AG09309 (cell line): ENCODE measurements at places on chromosomes 13 and 19.

- no peak for DNase-seq
Observed at GRCh38 chr19:42285988-42286348, 16.0 kb upstream of the PRR19 start.

DNA sequence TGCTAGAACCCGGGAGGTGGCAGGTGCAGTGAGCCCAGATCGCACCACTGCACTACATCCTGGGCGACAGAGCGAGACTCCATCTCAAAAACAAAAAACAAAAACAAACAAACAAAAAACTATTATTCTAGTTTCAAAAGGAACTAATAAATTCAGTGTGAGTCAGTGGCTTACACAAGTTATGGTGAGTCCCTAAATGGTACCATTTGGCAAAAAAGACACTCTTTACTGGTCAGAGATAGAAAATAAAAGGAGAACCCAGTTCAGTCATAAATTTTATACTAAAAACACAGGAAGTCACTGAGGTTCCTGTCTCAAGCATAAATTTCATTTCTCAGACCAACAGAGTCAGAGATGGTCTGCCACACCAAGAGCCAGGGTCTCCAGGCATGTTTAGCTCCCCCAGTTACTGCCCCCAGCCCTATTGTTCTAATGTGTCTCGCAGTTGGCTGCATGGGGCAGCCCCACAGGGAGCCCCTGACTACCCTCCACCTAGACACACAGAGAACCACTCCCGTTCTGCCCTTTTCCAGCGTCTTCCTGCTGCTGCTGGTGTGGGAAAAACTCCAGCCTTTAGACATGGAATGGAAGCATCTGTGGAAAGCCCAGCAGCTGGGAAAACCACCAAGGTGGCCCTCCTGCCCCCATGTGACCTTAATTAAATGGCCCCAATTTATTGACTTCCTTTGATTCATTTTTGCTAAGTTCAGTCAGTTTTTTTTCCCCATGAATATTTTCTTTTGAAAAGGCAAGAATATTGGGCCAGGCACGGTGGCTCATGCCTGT is 12.2 kb downstream of the THSD1 start:
- DNase-seq = no peak

DNA sequence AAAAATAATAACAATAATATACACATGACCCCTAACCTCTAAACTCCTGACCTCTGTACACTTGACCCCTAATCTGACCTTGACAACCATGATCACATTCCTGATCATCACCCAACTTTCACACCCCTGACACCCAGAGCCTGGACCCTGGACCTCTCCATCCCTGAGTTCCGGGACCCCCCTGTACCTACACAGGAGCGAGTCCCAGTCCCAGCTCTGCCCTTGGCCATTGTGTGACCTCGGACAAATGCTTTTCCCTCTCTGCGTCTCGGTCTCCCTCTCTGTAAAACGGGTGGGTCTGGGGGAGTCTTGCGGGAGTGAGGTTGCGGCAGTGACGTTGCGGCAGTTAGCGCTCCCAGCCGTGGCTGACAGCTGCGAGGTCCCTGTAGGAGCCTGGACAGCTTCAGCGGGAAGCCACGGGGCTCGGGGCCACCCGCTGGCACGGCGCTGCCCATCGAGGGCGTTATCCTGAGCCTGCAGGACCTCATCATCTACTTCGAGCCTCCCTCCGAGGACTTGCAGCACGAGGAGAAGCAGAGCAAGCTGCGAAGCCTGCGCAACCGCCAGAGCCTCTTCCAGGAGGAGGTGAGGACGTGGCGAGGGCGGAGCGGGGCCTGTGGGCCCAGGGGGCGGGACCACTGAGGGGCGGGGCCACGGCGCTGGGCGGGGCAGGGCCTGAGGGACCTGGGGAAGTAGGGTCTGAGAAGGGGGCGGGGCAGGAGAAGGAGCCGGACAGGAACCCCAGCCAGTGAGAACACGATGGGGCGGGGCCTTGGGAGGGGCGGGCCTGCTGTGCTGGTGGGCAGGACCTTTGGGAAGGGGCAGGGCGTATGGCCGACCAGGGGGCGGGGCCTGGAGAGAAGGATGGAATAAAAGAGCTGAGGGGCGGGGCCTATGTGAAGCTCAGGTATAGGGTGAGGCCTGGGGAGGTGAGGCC is 19.2 kb downstream of the RYR1 start:
- DNase-seq = no peak

GRCh38 chr13:112726016-112726767 is 36.4 kb downstream of the ATP11A start:
- no peak for DNase-seq

GRCh38 chr19:9622531-9622930 is 1.5 kb upstream of the ZNF561 start:
- no peak for DNase-seq

DNA sequence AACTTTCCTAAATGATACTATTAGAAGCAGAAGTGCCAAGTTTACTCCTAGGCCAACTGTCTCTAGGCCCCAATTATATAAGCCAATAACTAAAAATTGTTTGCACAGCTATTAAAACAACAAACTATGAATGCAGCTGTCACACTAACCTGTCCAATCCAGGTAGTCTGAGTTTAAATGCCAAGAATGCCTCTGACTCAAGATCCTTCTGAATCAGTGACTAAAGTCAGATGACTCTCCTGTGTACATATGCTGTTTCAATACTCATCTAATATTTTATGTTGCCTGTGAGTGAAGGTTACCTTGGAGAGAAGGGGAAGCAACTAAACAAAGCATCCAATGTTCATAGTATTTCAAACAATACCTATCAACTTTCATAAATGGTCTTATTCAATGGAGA is 257.0 kb downstream of the ENOX1 start:
- no peak for DNase-seq

DNA sequence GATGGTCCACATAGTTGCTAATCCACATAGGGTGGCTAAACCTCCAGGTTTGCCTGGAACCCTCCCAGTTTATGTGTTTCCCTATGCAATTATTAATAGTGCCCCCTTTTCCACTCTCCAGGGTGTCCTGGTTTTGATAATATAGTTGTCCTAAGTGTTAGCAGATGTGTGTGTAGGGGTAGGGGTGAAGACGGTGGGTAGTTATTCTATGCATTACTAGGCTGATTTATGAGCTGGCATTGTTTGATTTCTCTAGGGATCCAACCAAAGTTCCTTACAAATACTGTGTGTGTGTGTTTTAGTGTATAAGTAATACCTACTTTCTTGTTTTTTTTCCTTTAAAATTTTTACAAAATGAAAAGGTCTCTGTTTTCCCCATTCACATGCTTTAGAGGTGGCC is 21.1 kb downstream of the GTF2F2 start:
- no peak for DNase-seq

GRCh38 chr13:49629947-49630346 is 1.6 kb downstream of the ARL11 start:
- DNase-seq = no peak

- no peak for DNase-seq
Observed at GRCh38 chr13:85665286-85665685, 133.9 kb downstream of the SLITRK6 start.

- DNase-seq = no peak
Observed at GRCh38 chr13:21228738-21229137, 52.3 kb downstream of the MRPL57 start.

DNA sequence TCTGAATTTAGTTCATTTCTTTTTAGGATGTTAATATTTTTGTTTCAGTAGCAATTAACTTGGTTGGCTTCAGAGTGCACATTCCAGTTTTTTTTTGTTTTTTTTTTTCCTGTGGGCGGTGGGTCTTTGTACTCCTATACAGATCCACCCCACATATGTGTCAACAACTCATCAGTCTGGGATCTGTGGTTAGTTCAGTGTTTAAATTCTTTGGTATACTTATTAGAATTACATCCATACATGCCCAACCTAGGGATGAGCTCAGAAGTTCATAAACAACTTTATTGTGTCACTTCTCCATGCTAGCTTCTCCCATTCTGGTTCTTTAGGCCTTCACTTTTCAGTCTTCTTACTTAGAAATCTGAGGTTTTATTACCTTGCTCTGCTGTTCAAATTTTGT is 50.9 kb downstream of the PCCA start:
- no peak for DNase-seq

- DNase-seq = no peak
Observed at GRCh38 chr19:35294328-35294727, 2.4 kb downstream of the MAG start.
